Left ventricle myocardium inferior (tissue), 1 donor: ENCODE measurements at places on chromosomes 13 and 19.

- DNase-seq, result no peak
Measured at GRCh38 chr19:1746401-1747284, 6.7 kb upstream of the ONECUT3 start.

- DNase-seq, result no peak
Measured at GRCh38 chr19:15218501-15218900, 13.7 kb downstream of the EPHX3 start.

GRCh38 chr13:99028890-99029289, 51.0 kb upstream of the DOCK9 start:
- no peak for DNase-seq

- no peak for DNase-seq
Measured at GRCh38 chr13:111629926-111630325, 309.5 kb downstream of the TEX29 start.

DNA sequence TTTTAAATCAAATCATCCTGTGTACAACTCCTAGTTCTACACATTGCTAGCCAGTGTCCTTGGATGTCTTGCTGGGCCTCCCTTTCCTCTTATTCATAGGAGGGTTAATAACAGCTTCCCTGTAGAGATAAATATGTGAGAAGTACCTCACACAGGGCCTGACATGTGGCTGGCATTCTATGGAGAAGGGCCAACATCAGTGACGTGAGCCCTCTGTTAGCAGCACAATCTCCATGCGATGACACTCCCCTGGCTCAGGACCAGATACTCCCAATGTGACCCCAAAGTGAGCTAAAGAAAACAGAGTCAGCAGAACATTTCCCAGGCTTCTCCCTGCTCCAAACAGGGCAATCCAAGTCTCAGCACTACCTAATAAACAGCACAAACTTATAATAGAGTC, 818.4 kb downstream of the DIAPH3 start:
- peak; percentile 80 for DNase-seq

DNA sequence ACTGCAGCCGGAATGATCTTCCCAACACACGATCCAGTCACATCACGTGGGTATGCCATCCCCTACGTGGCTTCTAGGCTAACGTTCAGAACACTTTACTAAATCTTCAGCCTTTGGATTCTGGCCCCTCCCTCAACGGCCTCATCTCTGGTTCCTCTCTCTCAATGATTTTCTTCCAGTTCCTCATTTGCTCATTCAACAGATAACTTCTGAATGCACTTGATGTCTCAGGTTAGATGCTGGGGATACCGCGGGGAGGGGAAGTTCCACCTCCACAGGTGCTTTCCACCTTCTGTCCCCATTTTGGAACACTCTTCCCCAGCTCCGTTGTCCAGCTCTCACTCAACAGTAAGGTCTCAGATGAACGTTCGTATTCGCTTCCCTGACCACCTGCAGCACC, 66.1 kb downstream of the ATP7B start:
- no peak for DNase-seq

DNA sequence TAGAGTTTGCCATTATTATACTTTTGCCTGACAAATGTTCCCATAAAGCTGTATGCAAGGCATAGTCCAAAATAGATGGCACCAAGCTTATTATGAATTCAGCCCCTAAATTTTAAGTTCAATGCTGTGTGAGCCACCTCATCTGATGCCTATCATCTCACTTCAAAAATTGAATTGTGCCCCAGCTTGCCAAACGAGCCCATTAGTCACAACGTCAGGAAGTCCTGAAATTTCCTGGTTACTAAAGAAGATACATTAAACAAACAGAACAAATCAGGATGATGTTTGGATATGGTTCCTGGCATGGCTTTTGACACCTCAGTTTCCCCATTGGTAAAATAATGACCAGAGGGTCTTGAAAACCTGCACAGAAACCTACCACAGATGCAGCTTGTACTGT, 147.5 kb upstream of the SOX21 start:
- no peak for DNase-seq

- no peak for DNase-seq
Measured at GRCh38 chr19:51188227-51188559, 36.7 kb upstream of the CD33 start.

GRCh38 chr13:111886217-111886945, 180.6 kb upstream of the SOX1 start:
- no peak for DNase-seq

GRCh38 chr13:37306778-37307544, 201.5 kb upstream of the CSNK1A1L start:
- no peak for DNase-seq

- DNase-seq, result no peak
Measured at GRCh38 chr19:8144273-8144995, 5.0 kb downstream of the FBN3 start.

GRCh38 chr19:4121273-4121612, 2.7 kb downstream of the MAP2K2 start:
- DNase-seq, result no peak

GRCh38 chr19:51809787-51810186, 14.8 kb downstream of the FPR3 start:
- DNase-seq, result no peak

DNA sequence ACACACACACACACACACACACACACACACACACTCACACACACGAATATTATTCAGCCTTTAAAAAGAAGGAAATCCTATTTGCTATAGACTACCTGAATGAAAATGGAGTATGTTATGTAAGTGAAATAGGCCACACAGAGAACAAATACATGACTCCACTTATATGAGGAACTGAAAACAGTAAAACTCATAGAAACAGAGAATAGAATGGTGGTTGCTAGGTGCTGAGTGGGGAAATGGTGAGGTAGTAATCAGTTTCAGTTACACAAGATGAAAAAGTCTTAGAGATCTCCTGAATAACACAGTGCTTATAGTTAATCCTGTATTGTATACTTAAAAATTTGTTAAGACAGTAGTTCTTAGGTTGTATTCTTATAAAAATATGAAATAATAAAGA, 8.2 kb downstream of the ZNF677 start:
- DNase-seq, result no peak

DNA sequence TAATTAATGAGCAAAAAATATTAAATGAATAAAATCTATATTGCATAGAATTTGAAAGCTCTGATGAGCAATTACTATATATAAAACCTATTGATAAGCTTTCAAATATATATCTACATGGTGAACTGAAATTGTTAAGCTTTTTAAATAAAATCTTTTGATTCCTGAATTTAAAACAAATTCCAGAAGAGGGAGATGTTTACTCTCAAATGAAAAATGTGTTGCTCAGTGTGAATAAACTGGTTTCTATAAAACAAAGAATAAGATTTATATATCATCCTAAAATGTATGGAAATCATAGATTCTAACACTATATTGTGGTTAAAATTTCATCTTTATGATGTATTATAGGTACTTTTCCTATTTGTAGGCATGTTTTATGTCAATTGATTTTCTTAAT, 171.5 kb upstream of the SLITRK6 start:
- DNase-seq, result no peak

- no peak for DNase-seq
Measured at GRCh38 chr19:54465426-54466109, 2.0 kb upstream of the LENG9 start.

DNA sequence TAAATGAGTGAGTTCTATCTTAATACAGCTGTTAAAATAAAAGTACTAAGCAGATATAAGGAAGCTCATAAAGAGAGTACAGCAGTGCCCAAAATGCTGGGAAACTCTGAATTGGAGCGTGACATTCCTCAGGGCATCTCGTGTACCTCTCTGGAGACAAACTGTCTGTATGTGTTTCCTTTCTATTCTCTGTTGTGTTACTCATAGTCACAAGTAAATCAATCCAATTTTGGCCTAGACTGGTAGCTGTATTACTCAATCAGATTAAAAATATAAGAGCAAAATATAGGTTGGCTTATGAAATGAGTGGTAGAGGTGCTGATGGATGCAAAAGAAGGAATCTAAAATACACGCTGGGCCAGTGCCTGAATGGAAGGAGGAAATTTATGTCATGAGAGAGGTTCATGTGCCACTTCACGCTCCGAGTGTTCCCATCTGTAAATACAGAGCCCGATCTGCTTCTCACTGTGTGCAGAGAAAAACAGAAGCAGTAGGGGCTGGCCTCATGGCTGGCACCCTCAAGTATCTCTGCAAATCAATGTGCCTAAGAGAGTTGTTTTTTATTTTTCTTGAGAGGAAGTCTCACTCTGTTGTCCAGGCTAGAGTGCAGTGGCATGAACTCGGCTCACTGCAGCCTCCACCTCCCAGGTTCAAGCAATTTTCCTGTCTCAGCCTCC, 58.7 kb upstream of the RGCC start:
- DNase-seq, result no peak

GRCh38 chr13:107736731-107737130, 478.6 kb downstream of the LIG4 start:
- DNase-seq, result no peak

DNA sequence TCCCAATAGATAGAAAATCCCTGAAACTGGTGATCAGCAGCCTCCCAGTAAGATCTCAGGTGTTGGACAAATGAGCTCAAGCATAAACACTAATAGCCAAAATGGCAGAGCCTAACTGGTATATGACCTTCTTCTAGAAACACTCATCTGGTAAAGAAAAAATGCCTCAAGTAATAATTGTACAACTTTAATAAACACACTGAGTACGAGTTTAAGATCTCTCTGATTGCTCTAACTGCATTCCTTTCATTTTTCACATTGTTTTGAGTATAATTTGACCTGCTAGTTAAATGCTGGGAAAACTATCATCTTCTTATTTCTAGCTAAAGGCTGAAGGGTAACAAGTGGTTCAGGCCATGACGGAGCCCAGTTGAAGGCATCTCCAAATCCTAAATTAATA, 2009.5 kb upstream of the PCDH20 start:
- DNase-seq, result no peak
